Psoas muscle (tissue), 8 donors: ENCODE measurements at places on chromosomes 12 and 14.
A peak's percentile ranks its signal among the peaks of the same experiment; 100 is the strongest.

GRCh38 chr12:96104566-96104965, 69.2 kb upstream of the LTA4H start:
- no peak for DNase-seq

DNA sequence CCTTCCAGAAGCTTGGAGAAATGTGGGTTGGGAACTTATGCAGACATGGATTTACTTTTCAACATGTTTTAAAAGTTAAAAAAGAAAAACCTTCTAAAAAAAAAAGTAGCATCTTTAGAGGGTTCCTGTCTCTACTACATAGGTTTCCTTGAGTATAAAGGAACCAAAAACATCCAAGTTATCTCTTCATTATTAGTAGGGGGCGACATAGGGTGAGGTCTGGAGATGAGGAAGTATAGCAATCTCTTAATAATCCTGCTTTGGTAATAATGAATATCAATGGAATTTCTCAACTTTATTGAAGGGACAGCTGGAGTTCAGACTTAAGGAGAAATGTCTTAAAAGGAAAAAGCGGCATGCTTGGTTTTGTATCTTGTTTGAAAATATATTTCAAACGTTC, 6.5 kb upstream of the PLXNC1 start:
- no peak for DNase-seq

GRCh38 chr14:89279649-89280232, 137.3 kb downstream of the FOXN3 start:
- DNase-seq = no peak

DNA sequence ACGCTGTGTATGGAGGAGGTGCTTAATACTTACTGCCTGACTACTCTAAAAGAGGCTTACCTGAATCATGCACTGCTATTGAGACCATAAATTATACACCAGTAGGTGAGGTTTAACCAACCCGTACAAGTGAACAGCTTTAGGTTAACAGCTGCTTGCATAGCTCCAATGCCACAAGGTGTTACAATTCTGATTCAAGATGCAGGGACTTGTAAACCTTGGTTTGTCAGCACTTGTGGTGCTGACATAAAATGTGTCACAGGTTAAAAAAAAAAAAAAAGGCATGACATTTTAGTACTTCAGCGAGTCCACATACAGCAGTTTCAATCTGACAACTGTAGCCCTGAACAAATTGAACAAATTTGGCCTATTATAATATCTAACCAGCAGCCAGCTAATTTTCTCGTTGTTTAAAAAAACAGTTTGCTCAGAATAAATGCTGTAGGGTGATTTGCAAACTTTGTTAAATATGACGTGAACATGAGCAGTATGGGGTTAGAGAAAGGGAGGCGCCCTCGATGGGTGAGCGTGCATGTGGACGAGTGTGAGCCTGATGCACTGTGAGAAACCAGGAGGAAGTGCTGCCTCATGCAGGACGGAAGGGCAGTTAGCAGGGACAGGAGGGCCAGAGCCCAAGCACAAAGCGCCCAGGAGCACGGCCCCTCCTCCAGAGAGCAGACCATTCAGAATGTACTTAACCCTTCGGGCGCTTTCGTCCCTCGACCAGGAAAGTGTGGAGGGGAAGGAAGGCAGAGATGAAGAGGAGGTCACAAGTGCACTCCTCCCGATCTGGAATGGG, 44.7 kb downstream of the TCHP start:
- DNase-seq = no peak

DNA sequence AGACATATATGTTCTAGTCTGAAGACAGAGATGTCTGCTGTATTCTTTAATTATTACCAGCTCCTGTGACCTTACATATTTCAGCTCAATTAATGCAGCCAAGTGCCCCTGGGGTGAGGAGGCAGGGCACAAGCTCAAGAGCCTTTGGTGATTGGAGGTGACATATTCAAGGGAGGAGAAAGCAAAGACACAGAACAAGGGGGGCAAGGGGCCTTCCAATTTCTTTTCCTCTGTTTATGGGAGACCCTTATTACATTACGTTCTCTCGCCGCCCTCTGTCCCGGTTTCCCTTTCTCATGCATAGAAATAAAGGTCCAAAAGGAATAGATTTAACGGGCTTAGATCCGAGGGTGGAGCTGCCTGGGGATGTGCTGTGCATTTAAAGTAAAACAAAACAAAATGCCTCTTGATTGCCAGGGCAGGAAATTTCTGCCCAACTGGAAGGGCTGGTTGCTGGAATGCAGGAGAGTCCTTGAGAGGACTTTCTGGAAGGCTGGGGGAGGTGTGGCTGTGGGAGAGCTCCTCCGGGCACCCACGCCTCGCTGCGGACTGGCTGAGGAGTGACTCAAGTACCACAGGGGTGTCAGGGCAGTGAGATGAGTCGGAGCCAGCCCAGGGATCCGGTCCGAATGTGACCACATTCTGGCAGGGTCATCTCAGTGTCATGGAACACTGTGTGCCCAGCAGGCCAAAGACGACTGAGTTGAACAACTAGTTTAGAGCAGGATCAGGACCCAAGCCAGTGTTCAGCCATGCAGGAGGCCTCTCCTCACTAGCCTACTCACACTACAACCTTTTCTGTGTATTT, 32.1 kb upstream of the GSG1 start:
- peak; percentile 66 for DNase-seq

DNA sequence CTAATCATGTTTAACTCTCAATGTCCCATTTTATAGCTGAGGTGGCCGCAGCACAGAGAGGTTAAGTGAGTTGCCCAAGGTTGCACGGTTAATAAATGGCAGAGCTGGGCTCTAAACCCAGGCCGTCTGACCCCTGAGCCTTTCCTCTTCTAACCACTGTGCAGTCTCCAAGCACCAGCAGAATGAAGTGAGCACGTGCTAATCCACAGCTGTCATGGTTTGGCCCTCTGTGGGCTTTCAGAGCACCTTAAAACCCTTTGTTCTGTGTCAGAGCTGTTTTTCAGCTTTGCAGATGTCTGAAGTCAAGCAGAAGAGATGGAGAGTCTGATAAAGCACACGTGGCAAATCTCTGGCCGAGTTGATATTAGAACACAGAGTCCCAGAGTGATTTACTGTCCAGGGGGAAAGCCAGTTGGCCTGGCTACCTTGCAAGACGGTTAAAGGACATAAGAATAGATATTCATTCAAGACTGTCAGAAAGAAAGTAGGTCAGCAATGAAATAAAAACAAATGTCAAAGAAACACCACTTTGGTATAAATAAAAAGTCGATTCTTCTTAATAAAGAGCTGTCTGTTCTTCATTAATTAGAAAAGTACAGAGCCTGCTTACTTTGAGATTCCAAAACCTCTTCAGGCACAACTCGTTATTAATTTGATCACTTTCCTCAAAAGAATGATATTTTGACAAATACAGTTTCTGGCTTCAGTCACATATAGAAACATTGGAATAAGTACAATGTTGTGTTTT, 107.3 kb downstream of the CRADD start:
- DNase-seq = peak; percentile 60

DNA sequence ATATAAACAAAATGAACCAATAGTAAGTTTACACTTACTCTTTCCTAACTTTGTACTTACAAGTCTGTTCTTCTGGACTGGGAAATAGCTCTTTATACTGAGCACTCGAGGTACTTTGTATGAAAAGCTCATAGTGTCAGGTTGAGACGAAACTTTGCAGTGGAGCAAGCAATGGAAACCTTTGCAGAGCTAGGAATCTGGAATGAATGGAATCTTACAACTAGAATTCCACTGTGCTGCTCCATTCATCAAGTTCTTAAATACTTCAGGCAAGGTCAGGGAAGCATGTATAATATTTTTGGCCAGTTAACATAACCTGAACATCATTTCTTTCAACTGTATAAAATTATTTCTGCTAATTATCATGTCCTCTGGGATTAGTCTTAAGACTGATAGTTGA, 1327.5 kb upstream of the FLRT2 start:
- no peak for DNase-seq
